ENCODE measurements at places on chromosomes 4 and X.
A peak's percentile ranks its signal among the peaks of the same experiment; 100 is the strongest.

- DNase-seq = no peak
Observed at GRCh38 chr4:73308286-73308685, 49.7 kb upstream of the ANKRD17 start.

GRCh38 chr4:26885912-26886274 lies 25.3 kb downstream of the STIM2 start:
- DNase-seq = peak; percentile 90

DNA sequence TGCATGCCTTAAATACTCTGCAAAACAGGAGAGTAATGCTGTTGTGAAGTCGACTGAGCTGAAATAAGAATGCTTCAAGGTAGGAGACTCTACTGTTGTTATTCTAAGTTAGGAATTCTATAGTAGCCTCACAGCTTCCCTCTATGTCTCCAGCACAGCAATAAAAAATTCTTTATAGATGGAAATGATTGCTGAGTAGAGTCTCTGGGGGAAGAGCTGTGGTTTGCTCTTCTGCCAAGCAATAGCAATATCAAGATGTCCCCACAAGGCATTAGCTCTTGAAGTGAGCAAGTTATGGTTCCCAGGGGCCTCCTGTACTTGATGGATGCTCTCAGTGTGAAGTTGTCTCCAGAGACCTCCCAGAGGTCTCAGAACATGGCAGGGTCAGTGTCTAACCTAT lies 880.6 kb upstream of the FRG1 start:
- DNase-seq = no peak

DNA sequence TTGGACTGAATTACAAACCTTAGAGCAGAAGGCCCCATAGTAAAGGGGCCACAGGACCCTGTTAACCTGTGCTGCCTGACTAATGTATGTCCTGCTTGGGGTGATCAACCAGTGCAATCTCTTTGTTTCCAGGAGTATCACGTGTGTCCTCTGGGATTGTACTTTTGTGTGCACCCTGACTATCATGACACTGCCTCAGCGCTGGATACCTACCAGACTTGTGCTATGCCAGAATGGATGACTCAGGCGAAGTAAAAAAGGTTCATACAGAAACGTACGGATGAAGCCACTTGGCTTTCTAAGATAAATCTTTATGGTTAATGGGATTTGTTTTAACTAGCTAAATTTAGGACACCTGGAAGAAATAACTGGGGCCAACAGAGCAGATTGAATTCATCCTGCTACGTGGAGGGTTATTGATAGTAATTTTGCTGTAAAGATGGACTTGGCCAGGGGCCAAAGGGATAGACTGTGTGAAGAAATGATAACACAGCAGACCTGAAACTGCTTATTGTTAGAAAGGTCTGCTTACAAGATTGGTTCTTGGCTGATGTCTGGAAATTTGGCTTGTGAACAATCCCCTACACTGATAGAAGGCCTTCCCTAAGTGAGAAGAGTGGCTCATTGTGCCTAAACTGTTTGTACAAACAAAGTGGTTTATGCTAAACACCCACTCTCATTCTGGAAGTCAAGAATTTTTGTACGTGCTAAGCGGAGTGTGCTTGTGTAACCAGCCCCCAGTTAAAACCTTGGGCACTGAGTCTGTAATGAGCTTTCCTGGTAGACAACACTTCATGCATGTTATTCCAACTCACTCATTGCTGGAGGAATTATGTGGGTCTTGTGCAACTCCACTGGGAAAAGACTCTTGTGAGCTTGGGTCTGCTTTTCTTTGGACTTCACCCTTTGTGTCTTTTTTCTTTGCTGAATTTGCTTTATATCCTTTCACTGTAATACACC lies 750.5 kb upstream of the HTR2C start:
- DNase-seq = no peak

GRCh38 chr4:77800077-77800476 lies 19.1 kb downstream of the CNOT6L start:
- no peak for DNase-seq

GRCh38 chr4:153521999-153522801 lies 56.0 kb downstream of the TMEM131L start:
- peak; percentile 92 for DNase-seq

- DNase-seq = no peak
Observed at GRCh38 chr4:120051253-120051652, 15.4 kb downstream of the MAD2L1 start.

GRCh38 chrX:12447448-12448064 lies 309.3 kb downstream of the FRMPD4 start:
- no peak for DNase-seq

GRCh38 chrX:103418811-103419340 lies 42.5 kb downstream of the BEX3 start:
- DNase-seq = no peak

- DNase-seq = no peak
Observed at GRCh38 chrX:32455704-32456103, 755.6 kb downstream of the DMD start.

GRCh38 chr4:85393201-85393600 lies 81.7 kb upstream of the ARHGAP24 start:
- no peak for DNase-seq

- no peak for DNase-seq
Observed at GRCh38 chr4:111399623-111400022, 745.6 kb upstream of the FAM241A start.

DNA sequence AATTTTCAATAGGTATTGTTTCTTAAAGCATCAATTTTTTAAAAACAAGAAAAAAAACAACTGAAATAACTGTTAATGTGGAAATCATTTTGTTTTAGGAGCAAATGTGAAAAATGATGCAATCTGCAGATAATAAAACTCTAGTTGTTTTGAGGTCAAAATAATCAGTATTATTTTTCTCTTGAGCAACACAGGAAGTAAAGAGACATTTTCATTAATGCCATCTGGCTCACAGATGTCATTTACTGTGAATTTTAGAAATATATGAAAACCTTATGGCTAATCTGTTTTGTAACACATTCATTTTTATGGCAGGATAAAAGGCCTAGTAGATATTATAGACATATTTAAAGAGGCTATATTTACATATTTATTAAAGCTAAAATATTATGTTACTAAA lies 141.6 kb downstream of the PCDH18 start:
- no peak for DNase-seq
